ENCODE measurements at places on chromosomes 5 and 9. TPM values are rescaled to one million over a fixed set of nuclear protein-coding genes. Genes with fewer than 3 reads are reported as not detected.

UNC13B gene
- total RNA-seq, result 33.0 TPM

LCN10 gene
- total RNA-seq, result not detected

OLFML2A gene
- total RNA-seq, result 188 TPM

NEURL1B gene
- 46.1 TPM for total RNA-seq

BRD9 gene
- total RNA-seq, result 35.3 TPM

OTP gene
- total RNA-seq, result not detected

NMUR2 gene
- total RNA-seq, result not detected

TMEM215 gene
- 2.1 TPM for total RNA-seq

RABGAP1 gene
- total RNA-seq, result 83.2 TPM

PCDHB4 gene
- 4.0 TPM for total RNA-seq

IL33 gene
- 21.3 TPM for total RNA-seq

FOXD4 gene
- total RNA-seq, result not detected

BRINP1 gene
- 0.31 TPM for total RNA-seq

C9orf153 gene
- total RNA-seq, result not detected

PCDHGA8 gene
- total RNA-seq, result 3.0 TPM

FOXI1 gene
- not detected for total RNA-seq

MEGF10 gene
- 59.6 TPM for total RNA-seq

ZNF366 gene
- 3.9 TPM for total RNA-seq

TAF11L5 gene
- total RNA-seq, result not detected

OMD gene
- 18.0 TPM for total RNA-seq

ENHO gene
- 4.4 TPM for total RNA-seq

TMEM38B gene
- 91.8 TPM for total RNA-seq

ZNF658 gene
- total RNA-seq, result 11.3 TPM

PLEKHG4B gene
- total RNA-seq, result 3.3 TPM

LPCAT1 gene
- 24.2 TPM for total RNA-seq

FOXD4L5 gene
- total RNA-seq, result not detected

NTRK2 gene
- 60.3 TPM for total RNA-seq

GFI1B gene
- 0.51 TPM for total RNA-seq

ANKRD31 gene
- total RNA-seq, result 0.51 TPM

PCDHB10 gene
- 6.1 TPM for total RNA-seq

PPP2R2B gene
- 5.1 TPM for total RNA-seq

ARHGEF37 gene
- total RNA-seq, result 5.5 TPM

ABLIM3 gene
- total RNA-seq, result 25.4 TPM

GLT6D1 gene
- total RNA-seq, result not detected

SPINK7 gene
- total RNA-seq, result not detected

DAP gene
- total RNA-seq, result 26.2 TPM

LRRC70 gene
- total RNA-seq, result 10.4 TPM

F2RL2 gene
- 9.8 TPM for total RNA-seq

MEGF9 gene
- 14.4 TPM for total RNA-seq

GPR107 gene
- total RNA-seq, result 30.0 TPM

DOCK8 gene
- 22.8 TPM for total RNA-seq

RMND5B gene
- total RNA-seq, result 38.6 TPM

ADAMTSL1 gene
- 22.4 TPM for total RNA-seq

CSF1R gene
- total RNA-seq, result 21.6 TPM

CDKN2B gene
- 2.2 TPM for total RNA-seq

PCDHGB3 gene
- 5.7 TPM for total RNA-seq

CCIN gene
- total RNA-seq, result 0.41 TPM

PFN3 gene
- total RNA-seq, result not detected

PCDHGB5 gene
- 11.3 TPM for total RNA-seq

NUTM2G gene
- not detected for total RNA-seq

FBP2 gene
- total RNA-seq, result 83.0 TPM
